NCI-H748 treated with DMSO at 0.1 percent for 48 hours (cell line): ENCODE measurements at places on chromosomes 7 and 10.

DNA sequence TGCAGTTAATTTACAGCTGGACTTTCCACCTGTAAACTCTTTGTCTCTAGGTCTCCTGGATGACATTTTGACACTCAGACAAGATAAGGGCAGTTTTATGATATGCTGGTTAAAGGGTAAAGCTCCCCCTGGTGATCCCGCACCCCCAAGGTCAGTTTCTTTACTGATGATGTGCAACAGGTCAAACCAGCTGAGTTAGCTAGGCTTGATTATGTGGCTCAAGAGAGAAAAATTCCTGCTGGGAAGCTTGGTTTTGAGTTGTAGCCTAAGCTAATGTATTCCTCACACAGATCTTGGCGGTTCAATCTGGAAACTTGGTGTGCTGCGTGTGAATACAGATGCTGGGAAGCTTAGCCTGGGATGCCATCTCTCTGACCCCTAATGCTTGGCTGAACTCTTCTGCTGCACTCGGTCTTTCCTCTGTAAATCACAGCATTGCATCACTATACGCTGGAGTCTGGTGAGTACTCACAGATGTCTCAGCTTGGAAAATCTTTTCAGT is 11.4 kb upstream of the AKR1D1 start:
- no peak for DNase-seq

GRCh38 chr10:122505885-122506645 is 44.7 kb downstream of the HTRA1 start:
- DNase-seq, result no peak

DNA sequence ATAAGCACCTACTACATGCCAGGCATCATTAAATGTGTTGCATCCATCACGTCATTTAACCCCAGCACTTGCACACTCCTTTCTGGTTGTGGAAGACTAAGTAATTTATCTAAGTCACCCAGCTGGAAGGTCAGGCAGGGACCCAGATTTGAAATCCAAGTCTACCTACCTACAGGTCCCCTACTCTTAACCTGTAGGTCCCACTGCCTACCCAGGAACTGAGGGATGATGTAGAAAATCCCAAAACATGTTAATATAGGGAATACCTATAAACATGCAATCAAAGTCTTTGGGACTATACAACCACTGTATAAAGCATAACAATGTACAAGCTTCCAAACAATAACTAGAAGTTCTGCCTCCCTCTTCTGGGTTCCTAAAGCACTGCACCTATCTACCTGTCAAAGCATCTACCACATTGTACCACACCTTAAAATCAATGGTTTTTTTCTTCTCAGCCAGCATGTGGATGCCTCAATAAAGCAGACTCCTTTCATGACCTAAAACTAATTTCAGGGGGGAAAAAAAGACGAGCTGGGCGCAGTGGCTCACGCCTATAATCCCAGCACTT is 5.6 kb downstream of the IL6 start:
- DNase-seq, result peak; percentile 25

GRCh38 chr10:69464801-69465401 is 13.6 kb downstream of the TSPAN15 start:
- no peak for DNase-seq

- DNase-seq, result no peak
These were observed 140.6 kb downstream of the KIAA1217 start for GRCh38 chr10:24349379-24350001.
